Activated naive CD4-positive, alpha-beta T cell treated with anti-CD3 and anti-CD28 coated beads for 36 hours (primary cell): ENCODE measurements at places on chromosomes 2 and 18. TPM values are rescaled to one million over a fixed set of nuclear protein-coding genes. Genes with fewer than 3 reads are reported as not detected.

Gene SLC25A52
- total RNA-seq: not detected

Gene ATP6V1B1
- not detected for total RNA-seq

Gene WNT10A
- 1.3 TPM for total RNA-seq

Gene CD8B
- total RNA-seq: 1.7 TPM

Gene CLEC4F
- total RNA-seq: not detected

- no peaks in the 10 kb centered on the region for H3K4me1 ChIP-seq
- no peaks in the 10 kb centered on the region for H3K27me3 ChIP-seq
- H3K27ac ChIP-seq: no peak overlapping the region
- H3K4me3 ChIP-seq: no peak overlapping the region
- H3K36me3 ChIP-seq: no peaks in the 10 kb centered on the region
Observed at GRCh38 chr2:160674146-160674750, 180.6 kb upstream of the RBMS1 start.

DNA sequence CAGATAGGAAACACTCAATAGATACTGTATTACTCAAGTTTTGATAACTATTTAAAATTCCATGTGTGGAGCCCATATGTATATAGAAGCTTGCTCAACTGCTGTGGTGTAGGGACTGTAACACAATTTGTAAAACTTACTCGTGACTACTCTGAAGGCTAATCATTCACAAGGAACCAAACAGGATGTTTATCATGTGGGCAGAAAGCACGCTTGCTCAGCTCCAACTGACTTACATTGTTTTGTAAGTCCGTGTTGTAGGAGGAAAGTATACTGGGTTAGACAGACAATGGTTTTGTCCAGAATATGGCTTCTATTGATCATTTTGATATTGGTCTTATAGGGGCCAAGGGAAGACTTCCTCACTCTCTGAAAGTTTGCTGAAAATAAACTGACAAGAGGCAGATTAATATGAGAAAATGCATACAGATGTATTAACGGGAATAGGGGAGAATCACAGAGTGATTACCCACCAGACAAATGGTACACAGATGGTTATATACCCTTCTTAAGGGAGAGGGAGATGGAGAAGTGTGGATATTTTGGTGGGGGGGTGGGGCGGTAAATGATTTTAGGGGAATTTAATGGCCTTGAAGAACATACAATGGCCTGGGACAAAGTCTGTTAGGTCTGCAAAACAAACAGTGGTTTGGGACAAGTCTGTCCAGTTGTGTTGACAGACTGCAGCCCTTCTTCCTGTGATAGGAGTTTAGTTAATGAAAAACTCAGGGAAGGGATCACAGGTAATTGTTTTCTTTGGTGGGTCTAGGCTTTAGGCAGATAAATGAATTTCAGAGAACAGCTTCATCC, 259.3 kb upstream of the SP5 start:
- no peak for DNase-seq
- H3K4me3 ChIP-seq: no peak overlapping the region

GRCh38 chr2:220377482-220378155, 750.2 kb downstream of the SLC4A3 start:
- no peak overlapping the region for H3K27ac ChIP-seq
- H3K27me3 ChIP-seq: no peaks in the 10 kb centered on the region
- H3K36me3 ChIP-seq: no peaks in the 10 kb centered on the region
- no peaks in the 10 kb centered on the region for H3K4me1 ChIP-seq

DNA sequence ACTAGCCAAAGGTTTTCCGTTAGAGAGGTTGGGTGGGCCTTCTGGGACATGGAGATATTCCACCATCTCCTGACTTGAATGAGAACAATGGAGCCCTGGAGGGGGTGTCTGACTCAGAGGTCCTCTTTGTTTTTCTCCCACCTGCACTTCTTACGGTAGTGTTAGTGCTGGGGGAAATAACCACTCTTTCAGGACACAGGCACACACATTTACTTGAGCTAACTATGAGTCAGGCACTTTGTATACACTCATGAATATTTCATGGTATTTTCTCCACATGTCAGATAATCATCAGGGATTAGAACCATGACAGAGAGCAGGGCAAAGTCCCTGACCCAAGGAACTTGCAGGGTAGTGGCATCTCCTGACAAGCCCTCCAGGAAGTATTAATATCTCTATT, 439.1 kb downstream of the TSN start:
- H3K36me3 ChIP-seq: no peaks in the 10 kb centered on the region
- H3K27me3 ChIP-seq: no peaks in the 10 kb centered on the region
- H3K4me1 ChIP-seq: no peaks in the 10 kb centered on the region
- H3K27ac ChIP-seq: no peak overlapping the region
- no peak for DNase-seq

GRCh38 chr2:141508086-141508752, 622.6 kb downstream of the LRP1B start:
- H3K4me1 ChIP-seq: no peaks in the 10 kb centered on the region
- no peak overlapping the region for H3K27ac ChIP-seq
- no peaks in the 10 kb centered on the region for H3K36me3 ChIP-seq
- no peak overlapping the region for H3K4me3 ChIP-seq
- no peaks in the 10 kb centered on the region for H3K27me3 ChIP-seq
- no peak for DNase-seq

- no peaks in the 10 kb centered on the region for H3K4me1 ChIP-seq
- no peak overlapping the region for H3K4me3 ChIP-seq
- H3K27ac ChIP-seq: no peak overlapping the region
- no peaks in the 10 kb centered on the region for H3K36me3 ChIP-seq
Observed at GRCh38 chr18:3554091-3554601, 104.2 kb downstream of the TGIF1 start.
